GM10248 (cell line): ENCODE measurements at places on chromosomes 11 and 22.

GRCh38 chr22:25666308-25666707 is 75.7 kb upstream of the MYO18B start:
- DNase-seq, result no peak

DNA sequence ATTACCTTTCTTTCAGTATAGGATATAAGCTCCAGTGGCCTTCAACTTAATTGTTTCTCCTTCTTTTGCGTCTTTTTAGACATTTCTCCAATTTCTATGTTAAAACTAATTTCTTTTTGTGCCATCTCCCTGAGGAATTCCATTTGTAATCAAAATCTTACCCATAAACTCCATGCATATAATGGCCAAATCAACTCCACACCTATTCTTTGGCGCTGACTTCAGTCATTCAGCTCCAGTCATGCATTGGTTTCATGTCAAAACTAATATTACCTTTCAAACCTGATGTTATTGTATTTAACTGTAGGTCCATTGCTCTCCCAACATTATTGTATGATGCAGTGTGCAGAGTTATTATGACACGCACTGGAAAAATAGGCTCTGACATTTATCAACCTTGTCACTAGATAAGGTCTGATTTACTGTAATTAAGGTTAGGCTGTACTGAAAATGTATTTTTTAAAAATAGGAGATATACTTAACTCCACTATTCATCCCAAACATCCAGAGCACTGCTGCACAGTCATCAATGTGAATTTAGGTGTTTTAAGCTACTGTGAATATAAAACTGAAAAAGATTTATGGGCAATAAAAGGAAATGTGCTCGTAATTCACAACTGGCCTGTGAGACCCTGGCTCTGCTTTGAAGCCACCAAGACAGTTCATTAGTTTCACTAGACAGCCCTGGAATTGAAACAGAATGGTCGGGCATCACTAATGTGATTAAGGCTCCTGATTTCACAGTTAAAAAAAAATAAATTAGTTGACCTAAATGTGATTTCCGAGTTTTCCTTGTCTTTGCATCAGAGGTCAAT is 180.6 kb upstream of the GRIA4 start:
- DNase-seq, result no peak

GRCh38 chr11:118206391-118207031 is 18.3 kb downstream of the JAML start:
- no peak for DNase-seq

- DNase-seq, result no peak
Measured at GRCh38 chr11:66879999-66880398, 23.1 kb downstream of the LRFN4 start.

DNA sequence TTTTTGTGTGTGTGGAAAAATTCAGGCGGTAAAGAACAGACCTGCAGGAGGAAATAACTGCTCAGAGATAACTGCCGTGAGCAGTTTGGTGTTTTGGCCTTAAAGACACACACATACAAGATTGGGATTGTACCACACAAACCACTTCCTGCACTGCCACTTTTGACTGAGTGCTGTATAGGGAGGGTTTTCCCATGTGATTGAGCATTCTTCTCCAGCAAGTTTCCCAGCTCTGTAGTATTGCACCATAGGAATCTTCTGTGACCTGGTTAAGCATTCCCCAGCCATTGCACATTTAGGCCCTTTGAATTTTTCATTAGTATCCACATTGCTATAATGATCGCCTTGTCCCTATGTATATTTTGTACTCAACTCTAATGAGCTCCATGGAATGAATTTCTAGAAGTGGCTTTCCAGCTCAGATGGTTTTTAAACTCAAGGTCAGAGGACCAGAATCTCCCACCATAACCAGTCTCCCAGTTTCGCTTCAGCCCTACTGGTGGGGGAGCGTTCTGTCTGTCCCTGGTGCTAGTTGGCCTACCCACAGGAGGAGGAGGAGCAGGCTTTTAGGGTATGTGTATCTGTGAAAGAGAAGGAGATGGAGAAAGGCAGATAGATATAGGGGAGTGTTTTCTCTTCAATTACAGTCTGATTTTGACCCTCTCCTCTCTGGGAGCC is 9.3 kb downstream of the CD82 start:
- no peak for DNase-seq

- DNase-seq, result no peak
Measured at GRCh38 chr11:95972060-95972459, 48.2 kb upstream of the MTMR2 start.

DNA sequence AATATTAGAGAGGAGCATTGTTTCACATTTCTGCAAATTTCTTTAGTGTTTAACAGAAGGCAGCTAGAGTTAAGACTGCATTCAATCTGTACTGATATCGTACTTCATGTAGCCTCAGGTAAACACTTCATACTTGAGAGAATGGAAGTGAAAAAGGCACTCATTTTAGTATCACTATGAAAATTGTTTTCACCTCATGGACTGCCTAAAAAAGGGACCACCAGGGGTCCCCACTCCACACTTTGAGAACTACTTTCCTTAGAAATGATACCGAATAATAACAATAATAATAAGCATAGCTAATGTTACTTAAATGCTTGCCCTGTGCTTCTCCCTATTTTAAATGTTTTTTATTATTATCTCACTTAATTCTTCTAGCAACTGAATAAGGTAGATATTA is 95.1 kb downstream of the BLID start:
- no peak for DNase-seq

DNA sequence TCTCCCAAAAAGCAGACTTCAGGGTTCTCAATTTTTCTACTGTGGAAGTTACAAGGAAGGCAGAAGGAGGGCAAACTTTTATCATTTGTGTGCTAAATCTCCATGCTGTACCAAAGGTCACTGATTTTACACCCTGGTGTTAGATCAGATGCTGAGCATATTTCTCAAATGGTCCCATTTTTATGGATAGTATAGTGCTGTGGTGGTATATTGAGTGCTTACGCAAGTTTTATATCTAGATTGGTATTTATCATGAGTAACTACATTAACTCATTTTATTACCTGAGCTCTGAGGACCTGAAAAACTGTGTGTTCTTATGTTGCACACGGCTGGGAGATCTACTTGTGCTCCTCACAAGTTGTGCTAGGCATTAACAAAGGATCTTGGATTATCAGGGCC is 75.1 kb downstream of the PRR5L start:
- no peak for DNase-seq

DNA sequence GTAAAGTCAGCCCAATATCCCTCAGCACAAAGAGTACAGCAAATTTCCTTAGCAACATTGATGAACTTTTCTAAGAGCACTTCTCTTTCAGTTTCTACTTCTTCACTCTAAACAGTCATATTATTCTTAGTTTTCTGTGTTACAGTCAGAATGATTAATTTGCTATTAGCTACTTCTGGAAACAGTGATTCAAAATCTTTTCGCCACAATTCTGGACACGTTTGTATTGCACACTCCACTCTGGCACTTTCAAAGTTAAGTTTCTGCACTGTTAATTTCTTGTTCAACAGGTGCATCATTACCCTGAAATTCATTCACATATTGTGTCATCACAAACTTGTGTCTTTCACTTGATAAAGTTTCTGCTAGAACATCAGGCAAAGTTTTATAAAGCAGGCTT is 22.5 kb downstream of the ABTB2 start:
- DNase-seq, result no peak

DNA sequence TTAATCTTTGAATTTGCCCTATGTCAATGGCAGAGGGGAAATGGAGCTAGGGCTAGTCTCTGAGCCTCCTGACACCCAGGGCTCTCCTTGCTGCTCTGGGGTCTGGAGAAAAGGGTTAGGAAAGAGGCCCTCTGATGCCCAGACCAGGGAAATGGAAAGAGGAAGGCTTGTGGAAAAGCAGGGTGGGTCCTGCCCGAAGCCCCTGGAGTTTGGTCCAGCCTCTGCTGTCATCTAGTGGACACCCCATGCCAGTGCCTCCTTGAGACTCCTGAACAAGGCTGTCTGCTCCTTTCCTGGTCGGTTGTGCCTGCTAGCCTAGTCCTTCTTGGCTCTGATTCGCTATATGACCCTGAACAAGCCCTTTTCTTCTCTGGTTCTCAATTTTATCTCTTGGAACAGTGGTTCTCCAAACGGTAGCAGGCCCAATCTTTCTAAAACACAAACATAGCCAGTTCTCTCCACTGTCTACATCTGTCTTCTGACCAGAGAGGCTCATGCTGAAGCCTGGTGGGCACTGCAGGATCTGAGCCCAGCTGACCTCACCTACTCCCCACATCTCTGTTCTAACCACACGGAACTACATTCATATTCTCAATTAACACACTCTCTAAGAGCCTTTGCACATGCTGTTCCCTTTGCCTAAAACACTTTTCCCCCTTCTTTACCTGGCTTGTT is 8.8 kb upstream of the PLA2G3 start:
- peak; percentile 71 for DNase-seq

DNA sequence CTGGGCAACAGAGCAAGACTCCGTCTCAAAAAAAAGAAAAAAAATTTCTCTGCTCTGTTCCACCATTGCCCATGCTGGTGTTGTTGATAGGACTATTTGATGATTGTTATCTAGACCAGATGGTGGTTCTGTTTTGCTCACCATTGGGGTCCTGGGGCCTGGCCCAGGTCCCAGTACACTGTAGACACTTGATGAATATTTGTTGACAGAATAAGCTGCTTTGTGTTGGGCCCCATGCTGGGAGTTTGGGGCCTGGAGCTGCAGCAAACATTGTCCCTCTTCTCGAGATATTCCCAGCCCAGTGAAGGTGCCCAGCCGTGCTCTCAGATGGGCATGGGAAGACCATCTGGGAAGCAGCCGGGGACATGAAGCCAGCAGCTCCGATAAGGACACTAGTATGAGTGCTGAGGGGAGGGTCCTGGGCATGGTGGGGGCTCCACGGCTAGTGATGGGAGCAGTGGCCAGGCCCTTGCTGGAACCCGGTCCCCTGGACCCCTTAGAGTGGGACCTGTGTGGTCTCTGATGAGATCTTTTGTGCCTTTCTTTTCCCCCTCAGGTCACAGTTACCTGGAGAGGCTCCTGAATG is 13.6 kb downstream of the INCENP start:
- no peak for DNase-seq

DNA sequence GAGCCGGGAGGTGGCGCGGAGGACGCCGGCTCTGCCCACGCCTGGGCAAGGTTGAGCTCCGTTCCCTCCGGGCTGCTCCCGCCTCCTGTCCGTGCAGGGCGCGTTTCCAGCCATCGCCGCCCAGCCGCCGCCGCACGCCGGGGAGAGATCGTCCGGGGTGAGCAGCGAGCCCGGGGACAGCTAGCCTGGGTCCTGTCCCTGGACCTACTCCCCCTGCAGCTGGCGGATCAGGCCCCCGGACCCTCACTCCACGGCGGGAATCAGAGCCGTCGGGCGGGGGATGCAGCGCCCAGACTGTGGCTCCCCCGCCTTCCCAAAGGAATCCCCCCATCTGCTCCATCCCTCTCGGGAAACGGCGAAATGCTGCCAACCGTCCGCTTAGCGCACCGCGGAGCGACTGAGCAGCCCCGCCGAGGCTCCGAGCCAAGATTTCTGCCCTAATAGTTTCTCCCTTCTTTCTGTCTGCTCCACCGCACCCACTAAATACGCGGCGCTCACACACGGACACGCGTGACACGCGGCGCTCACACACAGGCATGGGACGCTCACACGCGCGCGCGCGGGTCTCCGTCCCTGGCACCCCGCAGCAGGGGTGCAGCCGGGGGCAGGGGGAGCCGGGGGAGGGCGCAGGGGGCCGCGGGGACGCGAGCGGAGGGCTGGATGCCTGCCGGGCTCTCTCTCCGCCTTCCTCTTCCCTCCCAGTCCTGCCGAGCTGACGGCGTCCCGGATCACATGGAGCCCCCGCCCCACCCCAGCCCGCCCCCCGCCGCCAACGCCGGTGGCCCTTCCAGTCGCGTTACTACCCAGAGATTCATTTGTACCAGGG is at the start of gene KCNJ5:
Gene KCNJ5, plus strand, starts transcription at position 814 of the 826 bp plus-strand sequence. CDS start 19,918 bp downstream, outside the sequence.
- no peak for DNase-seq

DNA sequence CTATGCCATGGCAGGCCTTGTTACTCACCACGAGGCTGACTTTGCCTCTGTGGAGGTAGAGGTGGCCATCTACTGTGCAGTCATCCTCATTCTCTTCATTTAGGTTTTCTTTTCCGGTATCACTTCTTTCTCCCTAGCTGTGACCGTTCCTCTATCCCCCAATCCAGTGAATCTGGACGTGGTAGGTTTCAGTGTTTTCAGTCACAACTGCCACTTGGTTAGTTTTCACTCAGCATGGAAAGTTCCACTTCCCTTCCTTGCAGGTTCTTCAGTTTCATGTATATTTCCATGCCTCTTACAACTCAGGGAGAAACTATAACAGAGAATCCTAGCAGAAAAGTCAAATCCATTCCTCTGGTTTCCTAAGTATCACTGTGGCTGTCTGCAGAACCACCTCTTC is 1.9 kb downstream of the HPS4 start:
- no peak for DNase-seq

GRCh38 chr11:36030731-36031281 is 86.9 kb downstream of the LDLRAD3 start:
- DNase-seq, result no peak

- no peak for DNase-seq
Measured at GRCh38 chr11:59205648-59206047, 7.1 kb downstream of the MPEG1 start.

DNA sequence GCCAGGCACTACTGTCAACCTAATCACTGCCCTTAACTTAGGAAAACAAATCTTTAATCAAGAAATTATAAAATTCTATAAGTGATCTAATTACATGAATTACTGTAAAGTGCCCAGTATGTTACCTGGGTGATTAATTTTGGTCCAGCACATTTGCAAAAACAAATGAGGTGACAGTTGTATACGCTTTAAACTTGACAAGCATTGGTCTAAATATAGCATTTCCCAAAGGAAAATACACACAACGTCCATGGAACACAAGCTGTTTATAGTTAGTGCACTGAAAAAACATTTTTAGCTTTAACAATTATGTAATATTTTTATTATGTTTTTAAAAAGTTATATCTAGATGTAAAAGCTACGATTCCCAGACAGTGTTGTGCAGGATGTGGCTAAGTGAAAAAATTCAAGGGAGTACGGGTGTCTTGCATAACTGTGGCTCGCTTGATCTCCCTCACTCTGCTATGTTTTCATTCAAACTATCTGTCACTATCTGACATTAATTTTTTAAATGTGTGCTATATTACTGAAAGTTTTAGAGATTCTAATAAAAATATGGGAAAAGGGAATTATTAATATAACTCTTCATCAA is 38.8 kb downstream of the PGR start:
- no peak for DNase-seq

GRCh38 chr11:726278-727220 is 20.5 kb downstream of the EPS8L2 start:
- peak; percentile 82 for DNase-seq

- no peak for DNase-seq
Measured at GRCh38 chr11:100119176-100119575, 567.9 kb upstream of the ARHGAP42 start.

DNA sequence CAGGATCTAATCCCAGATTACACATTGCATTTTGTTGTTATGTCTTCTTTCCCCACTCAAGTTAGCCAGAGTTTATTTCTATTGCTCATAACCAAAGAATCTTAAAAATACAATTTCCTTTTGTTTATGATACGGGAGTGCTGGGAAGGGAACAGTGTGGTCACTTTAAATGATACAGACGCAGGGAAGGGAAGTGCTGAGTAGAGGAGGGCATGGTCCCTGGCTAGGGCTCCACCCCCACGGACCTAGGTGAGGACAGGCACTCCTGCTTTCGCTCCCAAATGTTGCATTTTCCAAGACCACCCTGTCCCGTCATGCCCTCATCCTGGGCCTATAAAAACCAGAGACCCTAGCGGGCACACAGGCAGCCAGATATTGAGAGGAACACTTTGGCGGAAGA is 30.6 kb upstream of the NARS2 start:
- DNase-seq, result no peak
